ENCODE measurements at places on chromosomes 5 and 9.

GRCh38 chr5:100731768-100732167 is 171.3 kb downstream of the ST8SIA4 start:
- DNase-seq, result no peak

- no peak for DNase-seq
Measured at GRCh38 chr9:95116808-95117204, 200.7 kb downstream of the FANCC start.

- DNase-seq, result no peak
Measured at GRCh38 chr9:81902196-81902595, 26.0 kb upstream of the SPATA31D4 start.

DNA sequence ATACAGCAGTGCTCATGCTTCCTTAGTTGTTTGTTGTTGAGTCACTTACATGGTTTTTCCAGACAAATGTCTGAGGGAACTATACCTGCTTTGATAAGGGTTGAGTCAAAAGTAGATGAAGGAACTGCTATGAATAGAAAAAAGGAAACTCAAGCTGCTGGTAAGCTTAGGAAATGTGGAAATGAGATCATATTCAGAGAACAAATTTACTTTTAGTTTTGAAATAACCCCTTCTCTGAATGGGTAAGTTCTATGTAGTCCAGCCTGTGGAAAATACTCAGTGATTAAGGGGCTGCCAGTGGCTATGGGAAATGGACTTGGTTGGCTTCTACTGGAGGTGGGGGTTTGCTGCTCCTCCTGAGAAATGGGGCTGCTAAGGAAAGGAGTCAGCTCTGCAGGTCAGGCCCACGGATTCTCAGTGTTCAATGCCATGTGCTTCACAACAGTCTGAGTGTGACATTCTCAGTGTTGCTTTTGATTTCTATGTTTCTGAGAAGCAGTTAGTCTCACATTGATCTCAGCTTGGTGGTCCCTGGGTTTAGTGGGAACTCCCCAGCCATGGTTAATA is 47.7 kb upstream of the GLRX start:
- DNase-seq, result peak; percentile 23

DNA sequence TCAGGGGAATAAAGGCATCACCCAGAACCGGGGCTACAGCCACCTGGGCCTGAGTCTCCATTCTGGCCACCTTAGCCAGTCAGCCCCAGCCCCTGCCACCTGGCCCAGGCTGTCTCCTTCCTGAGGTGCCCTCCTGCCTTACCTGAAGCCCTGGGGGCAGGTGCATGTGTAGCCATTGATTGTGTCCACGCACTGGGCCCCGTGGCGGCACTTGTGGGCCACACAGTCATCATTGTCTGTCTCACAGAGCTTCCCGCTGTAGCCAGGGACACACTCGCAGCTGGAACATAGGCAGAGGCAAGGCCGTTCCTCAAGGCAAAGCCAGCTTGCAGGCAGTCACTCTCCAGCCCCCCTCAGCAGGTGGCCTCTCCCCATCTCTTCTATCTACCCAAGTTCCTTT is 107.7 kb upstream of the PANK3 start:
- no peak for DNase-seq

GRCh38 chr5:127580731-127581130 is 63.3 kb downstream of the PRRC1 start:
- DNase-seq, result no peak

- no peak for DNase-seq
Measured at GRCh38 chr5:125719681-125720347, 703.4 kb upstream of the GRAMD2B start.

DNA sequence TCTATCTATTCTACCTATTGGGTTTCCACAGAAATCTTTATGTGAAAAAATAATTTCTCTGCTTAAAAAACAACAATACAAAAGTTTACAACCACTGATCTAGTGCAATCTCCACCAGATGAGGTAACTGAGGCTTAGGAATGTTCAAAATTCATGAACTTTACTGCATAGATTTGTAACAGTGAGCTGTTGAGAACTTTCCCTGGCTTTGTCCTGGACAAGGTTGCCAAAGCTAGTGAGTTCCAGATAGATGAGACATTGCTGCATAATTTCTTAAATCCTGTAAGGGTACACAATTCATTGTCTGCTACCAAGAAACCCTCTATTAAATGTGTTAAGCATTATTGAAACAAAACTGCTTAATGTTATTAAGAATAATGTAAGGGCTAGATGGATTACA is 102.7 kb downstream of the OSMR start:
- DNase-seq, result no peak

DNA sequence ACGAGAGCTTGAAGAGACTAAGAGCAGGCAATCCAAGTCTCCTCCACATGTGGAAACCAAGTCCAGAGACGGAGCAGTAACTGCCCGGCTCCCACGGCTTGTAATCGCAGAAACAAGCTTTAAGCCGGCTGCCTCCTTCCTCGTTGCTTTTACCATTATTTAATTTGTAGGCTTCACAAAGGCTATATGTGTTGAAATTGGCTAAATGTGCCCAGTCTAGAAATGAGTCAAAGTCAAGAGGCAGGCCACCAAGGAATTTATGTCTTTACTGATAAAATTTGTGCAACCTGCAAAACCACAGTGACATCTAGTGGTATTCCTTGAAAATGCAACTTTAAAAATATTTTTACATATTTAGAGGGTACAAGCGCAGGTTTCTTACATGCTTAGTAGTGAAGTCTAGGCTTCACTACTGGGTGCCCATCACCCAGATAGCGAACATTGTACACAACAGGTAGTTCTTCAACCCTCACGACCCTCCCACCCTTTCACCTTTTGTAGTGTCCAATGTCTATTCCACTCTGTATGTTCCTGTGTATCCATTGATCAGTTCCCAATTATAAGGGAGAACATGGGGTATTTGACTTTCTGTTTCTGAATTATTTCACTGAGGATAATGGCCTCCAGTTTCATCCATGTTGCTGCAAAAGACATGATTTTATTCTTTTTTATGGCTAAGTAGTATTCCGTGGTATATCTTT is 33.5 kb upstream of the EBF1 start:
- no peak for DNase-seq

- DNase-seq, result no peak
Measured at GRCh38 chr9:87065981-87066380, 118.7 kb upstream of the GAS1 start.

DNA sequence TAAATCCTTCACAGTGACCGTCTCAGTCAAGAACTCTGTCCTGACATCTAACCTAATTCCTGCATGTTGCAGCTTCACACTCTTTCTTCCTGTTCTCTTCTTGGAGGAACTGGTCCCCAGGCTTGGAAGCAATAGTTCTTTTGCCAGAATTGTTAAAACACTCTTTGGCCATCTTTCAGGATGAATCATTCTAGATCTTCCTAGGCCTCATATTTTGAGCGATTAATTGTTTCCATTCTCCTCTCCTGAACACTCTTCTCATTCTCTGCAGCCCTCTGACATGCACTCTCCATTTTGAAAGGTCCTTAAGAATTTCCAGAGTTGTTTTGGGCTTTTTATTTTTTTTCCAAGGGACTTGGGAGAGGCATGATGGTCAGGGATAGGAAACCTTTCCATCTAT is 85.8 kb downstream of the FAM114A2 start:
- DNase-seq, result no peak

GRCh38 chr9:121780177-121781040 is 129.0 kb downstream of the DAB2IP start:
- no peak for DNase-seq

DNA sequence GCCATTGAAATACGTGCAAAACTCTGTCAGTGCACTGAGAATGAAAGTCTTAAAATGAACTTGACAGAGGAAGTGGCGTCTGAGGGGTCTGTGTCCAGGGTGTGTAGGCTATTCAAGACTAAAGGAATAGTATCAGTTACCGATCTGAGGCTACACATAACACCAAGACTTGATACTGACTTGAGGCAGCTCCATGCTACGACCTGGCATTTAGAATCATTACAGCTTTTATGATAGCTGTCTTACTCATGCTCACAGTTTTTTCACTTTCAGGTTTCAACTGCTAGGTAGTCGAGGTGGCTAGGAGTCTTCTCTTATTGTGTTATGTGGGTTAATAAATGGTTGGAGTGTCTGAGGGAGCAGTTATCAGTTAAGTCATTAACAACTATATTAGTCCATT is 92.8 kb upstream of the SLCO6A1 start:
- DNase-seq, result no peak

DNA sequence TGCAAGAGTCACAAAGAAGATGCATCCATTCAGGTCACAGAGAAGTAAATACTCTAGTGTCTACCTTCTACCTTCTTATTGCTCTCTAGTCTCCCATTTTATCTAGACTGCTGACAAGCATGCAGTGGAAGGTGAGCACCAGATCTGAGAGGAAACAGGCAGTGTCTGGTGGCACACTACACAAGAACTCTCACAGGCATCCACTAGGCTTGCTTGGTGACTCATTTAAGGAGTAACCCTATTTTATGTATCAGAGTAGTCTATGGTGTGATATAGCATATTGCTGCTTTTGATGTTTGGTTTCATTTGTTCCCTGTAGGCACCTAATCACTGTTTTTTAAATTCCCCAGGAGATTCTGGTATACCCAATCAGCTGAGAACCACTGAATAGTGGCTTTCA is 1.6 kb upstream of the THBS4 start:
- DNase-seq, result no peak

DNA sequence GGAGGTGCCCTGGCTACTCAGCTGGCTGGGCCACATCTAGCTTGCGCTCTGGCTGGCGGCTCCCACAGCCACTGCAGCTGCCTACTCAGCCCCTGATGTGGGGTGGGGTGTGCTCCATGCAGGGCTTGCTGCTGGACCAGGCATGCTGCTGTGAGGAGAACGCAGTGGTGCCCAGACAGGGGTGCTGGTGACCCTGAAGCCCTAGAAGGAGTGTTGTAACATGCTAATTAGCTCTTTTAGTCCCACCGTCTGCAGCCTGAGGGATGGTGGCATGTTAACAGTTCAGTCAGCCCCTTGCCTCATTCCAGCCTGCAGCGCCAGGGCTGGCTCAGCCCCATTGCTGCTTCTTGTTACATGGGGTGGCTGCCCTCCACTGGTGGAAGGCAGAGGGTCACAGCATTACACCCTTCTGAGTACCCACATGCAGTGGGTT is 642.3 kb downstream of the DMRTA1 start:
- no peak for DNase-seq

GRCh38 chr5:153357493-153358112 is 132.9 kb upstream of the GRIA1 start:
- no peak for DNase-seq

GRCh38 chr9:87149799-87150198 is 202.5 kb upstream of the GAS1 start:
- DNase-seq, result no peak

- DNase-seq, result no peak
Measured at GRCh38 chr9:38250279-38251035, 142.0 kb upstream of the ALDH1B1 start.

- no peak for DNase-seq
Measured at GRCh38 chr5:124789104-124789605, 42.7 kb upstream of the ZNF608 start.

GRCh38 chr9:35705836-35706430 is 16.2 kb upstream of the TPM2 start:
- DNase-seq, result no peak

- no peak for DNase-seq
Measured at GRCh38 chr9:137032858-137033257, 970 bp upstream of the FUT7 start.

GRCh38 chr5:79263-79662 is 12.7 kb upstream of the PLEKHG4B start:
- DNase-seq, result no peak

GRCh38 chr5:133439859-133440258 is 172.5 kb downstream of the FSTL4 start:
- no peak for DNase-seq

GRCh38 chr5:103523319-103523718 is 39.3 kb downstream of the NUDT12 start:
- DNase-seq, result no peak

GRCh38 chr9:98118640-98119601 is at the start of gene TRIM14:
TSS of gene TRIM14 (minus strand) at chr9:98119222. CDS start at chr9:98119188, 34 bp downstream.
- DNase-seq, result no peak

- DNase-seq, result peak; percentile 61
Measured at GRCh38 chr5:173972925-173973615, 15.9 kb upstream of the C5orf47 start.

DNA sequence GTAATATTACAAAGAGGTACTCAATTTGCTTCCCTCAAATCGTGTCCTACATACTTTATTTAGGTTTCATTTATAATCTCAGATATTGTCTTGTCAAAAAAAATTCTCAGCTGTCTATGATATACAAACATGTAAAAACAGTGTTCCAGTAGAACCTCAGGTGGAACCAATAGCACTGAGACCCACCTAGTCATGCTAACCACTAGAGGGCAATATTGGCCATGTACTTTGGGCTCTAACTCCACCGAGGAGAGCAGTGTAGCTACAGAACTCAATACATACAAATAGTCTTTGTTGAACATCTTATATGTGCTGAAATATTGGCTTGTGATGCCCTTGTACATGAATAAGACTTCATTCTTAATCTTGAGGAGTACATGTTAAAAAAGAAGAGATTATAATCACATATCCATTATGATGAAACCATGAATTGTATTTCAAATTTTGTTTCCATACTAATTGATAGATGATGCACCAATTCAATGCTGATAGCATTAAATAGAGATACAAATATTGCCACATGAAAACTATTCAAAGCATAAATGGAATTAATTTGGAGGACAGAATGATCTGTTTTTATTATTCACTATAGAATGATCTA is 71.2 kb upstream of the CNTLN start:
- DNase-seq, result no peak

- no peak for DNase-seq
Measured at GRCh38 chr9:111928359-111928720, 31.7 kb downstream of the UGCG start.

DNA sequence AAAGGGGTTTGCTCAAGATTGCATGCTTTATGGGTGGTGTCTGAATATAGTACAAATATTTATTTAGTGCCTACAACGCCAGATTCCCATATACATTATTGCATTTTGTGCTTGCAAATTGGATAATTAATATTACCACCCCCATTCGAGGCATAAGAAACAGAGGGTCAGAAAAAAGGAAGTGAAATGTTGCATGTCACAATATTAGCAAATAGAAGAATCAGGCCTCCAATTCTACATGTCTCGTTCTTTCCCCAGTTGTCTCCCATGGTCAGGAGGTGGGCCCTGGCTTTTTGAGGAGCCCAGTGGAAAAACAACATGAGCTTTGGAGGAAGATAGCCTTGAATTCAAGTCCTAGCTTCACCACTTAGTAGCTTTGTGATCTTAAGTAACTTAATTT is 98.1 kb upstream of the CCDC112 start:
- no peak for DNase-seq

DNA sequence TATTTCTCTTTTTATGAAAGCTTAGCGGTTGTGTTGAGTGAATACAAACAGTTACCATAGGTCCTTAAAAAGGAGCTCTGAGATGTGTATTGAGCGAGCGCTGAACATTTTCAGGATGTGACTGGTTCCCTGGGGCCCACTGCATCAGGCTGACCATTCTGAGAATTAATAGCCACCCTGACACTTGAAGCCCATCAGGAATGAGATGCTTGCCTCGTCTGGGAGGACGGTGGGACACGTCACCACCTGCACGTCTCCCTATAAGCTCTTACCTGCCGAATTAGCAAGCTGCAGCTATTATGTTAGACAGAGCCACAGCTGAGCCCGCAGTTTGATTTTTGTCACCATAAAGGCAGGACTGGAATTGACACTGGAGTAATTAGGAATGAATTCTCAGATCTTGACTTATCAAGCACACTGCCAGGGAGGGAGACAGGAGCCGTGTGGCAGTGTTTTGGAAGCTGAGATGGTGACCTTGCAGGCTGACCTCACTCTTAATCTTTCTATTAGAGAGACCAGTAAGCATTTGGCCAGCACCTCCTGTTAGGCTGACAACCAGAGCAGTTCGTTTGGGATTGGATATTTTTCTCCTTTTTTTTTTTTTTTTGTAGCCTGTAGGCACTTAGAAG is 373.1 kb upstream of the WWC1 start:
- DNase-seq, result no peak
